ENCODE measurements at places on chromosomes 12 and 14.
A peak's percentile ranks its signal among the peaks of the same experiment; 100 is the strongest.

GRCh38 chr14:53695692-53696214 lies 260.9 kb downstream of the BMP4 start:
- DNase-seq, result no peak

DNA sequence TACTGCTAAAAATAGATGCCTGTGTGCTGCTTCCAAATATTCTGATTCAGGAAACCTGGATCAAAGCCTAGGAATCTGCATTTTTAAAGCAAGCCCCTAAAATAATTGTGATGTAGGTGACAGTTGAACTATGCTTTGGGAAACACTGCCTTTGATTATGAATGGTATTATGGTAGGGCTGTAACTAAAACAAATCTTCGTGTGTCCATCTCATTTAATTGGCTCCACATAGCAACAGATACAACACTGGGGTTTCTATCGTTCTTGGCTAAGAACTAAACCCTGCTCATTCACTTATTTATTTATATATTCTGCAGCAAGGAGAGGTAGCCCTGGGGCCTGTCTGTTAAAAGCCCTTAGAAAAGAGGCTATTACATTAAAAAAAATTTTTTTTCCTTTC lies 23.0 kb upstream of the ITGA5 start:
- DNase-seq, result no peak

DNA sequence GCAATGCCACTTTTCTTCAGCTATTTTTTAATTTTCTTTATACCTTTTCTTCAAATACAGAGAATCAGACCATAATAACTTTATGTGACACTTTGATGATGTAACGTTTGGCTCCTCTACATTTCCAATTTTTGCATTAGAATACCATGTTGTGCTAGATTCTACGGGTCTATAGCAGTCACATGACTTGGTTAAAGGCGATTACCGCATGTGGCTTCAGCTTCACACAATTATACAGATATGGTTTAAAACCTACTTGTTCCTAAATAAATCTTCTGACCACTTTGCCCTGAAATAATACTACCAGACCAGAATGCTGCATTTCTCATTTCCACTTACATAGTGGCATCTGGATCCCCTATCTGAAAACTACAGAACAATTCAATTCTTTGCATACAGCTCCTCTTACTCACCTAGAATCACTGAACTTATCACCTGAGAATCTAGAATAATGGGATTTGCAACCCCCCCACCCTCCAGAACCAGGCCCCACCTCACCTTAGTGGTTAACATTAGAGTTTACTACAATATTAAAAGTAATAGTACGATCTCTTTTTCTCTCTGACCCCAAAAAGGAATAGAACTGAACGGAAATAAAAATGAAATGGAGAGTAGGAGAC lies 1.3 kb downstream of the MAX start:
- peak; percentile 39 for DNase-seq

GRCh38 chr12:56998981-56999380 lies 7.4 kb downstream of the ZBTB39 start:
- DNase-seq, result no peak

GRCh38 chr14:30464481-30464880 lies 94.5 kb upstream of the G2E3 start:
- DNase-seq, result no peak

GRCh38 chr12:116490471-116490870 lies 68.7 kb upstream of the MAP1LC3B2 start:
- no peak for DNase-seq

DNA sequence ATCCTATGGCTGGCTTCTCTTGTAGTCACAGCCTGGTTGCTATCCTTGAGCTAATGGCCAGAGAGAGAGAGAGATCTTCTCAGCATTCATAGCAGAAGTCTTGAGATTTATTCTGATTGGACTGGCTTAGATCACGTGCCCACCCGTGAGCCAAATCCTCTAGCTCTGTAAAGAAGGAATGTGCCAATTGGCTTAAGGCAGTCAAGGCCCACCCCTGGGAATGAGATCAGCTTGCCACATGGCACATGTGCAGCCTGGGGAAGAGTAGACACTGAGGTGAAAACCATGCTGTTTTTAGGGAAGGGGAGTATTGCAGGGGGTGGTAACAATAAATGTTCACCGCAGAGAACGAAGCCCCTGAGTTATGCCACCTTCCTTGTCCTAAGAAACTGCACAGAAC lies 36.3 kb downstream of the PLEKHG7 start:
- DNase-seq, result no peak

GRCh38 chr12:67892259-67893021 lies 96.8 kb upstream of the IFNG-AS1 start:
- DNase-seq, result no peak

- DNase-seq, result no peak
These were observed at the start of gene PRICKLE1 for GRCh38 chr12:42589465-42590329. Gene PRICKLE1 (minus strand): TSS chr12:42589746. CDS start chr12:42472516, 117,230 bp downstream.

DNA sequence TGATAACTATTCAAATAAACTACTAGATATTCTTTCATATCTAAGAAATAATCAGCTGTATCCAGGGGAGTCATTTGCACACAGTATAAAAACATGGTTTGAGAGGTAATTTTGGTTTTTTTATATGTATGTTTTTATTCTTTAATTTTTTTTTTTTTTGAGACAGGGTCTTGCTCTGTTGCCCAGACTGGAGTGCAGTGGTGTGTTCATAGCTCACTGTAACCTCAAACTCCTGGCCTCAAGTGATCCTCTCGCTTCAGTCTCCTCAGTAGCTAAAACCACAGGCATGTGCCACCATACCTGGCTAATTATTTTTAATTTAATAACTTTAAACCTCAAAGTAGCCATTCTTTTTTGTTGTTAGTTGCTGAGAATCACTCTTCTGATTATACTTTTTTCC lies 1.8 kb downstream of the PRORP start:
- DNase-seq, result no peak

GRCh38 chr12:52351196-52352059 lies 15.9 kb downstream of the KRT85 start:
- peak; percentile 54 for DNase-seq

GRCh38 chr12:127113945-127114344 lies 1153.0 kb upstream of the TMEM132C start:
- no peak for DNase-seq

DNA sequence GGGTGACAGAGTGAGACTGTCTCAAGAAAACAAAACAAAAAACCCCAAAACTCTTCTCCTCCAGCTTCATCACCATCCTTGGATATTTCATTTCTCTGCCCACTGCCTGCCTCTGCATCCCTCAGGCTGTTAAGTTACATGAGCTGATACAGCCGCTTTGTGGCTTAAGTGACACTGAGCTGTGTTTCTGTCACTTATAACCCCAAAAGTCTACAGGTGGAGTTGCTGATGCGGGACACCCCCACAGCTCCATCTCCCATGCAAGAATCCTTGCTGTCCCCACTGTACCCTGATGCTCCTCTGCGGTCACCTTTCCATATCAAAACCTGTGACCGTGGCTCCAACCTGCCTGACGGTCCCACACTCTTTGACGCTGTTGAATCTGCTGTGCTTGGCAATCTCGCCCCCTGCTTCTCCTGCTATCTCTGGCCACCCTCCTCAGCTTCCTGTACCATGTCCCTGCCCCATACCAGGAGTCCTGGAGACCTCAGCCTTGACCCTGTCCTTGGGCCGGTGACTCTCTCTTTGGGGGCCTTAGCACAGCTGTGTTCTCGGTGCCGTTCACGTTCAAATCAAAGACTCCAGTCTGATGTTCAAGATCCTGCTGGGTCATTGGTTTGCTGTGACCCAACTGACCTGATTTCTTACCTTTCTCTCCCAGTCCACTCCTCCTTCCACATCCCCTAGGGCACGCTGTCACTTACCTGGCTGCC lies 20.3 kb downstream of the HVCN1 start:
- no peak for DNase-seq

GRCh38 chr12:96880220-96880619 lies 26.8 kb upstream of the NEDD1 start:
- DNase-seq, result no peak

DNA sequence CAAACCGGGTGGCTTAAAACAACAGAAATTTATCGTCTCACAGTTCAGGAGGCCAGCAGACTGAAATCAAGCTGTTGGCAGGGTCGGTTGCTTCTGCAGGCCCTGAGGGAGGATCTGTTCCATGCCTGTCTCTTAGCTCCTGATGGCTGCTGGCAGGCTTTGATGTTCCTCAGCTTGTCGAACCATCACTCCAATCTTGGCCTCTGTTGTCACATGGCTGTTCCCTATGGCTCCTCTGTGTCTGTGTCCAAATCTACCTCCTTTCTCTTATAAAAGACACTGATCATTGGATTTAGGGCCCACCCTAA lies 14.0 kb downstream of the NFATC4 start:
- no peak for DNase-seq

DNA sequence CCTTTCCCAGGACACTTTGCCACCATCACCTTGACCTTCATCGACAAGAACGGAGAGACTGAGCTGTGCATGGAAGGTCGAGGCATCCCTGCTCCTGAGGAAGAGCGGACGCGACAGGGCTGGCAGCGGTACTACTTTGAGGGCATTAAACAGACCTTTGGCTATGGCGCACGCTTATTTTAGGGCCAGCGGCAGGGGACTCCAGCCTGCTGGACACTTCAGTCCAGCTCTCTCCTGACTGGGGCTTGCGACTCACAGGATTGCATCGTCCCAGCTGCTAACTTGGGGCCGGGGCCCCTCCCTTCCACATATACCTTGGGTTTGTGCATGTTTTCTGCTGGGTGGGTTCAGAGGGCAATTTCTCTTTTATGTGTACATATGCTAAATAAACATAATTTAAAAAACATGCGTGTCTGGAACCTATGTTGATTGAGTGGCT lies 11.2 kb downstream of the AHSA1 start:
- no peak for DNase-seq

DNA sequence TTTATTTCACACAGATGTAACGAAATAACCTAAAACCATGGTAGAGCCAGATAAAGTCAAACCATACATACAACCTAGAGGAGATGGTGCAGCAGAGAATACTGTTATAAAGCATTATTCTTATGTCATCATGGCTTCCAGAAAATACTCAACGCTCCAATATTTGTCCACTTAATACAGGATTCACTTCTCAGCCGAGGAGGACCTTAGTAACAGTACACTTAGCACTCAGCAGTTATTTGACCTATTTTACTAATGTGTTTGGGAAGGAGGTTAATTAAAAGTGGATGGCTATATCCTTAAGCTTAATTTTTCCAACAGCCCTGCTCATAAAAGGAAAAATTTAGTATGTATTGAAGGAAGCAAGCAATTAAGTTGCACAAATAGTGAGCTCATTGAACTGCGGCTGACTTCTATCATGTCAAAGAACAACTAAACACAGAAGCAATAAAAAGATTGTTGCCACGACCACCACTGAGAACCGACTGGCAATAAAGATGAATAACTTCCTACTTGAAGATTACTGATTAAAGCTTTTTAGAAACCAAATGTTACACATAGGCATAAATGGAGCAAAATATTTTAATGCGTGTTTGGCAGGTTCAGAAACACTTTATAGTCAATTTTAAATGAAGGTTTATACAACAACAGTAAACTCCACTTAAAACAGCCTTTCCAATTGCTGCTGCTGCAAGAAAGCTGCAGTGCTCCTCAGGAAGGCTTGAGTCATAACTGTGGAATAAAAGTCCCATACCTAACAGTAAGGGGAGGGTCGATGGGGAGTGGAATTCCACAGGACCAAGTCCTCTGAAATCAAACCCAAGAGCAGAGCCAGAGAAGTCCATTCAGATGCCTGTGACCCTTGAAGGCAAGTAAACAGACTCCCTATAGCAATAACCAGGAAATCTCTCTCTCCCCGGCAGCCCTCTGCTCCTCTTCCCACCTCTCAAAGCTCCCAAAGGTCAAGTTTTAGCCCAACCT lies 218.9 kb upstream of the CDKN3 start:
- DNase-seq, result no peak

DNA sequence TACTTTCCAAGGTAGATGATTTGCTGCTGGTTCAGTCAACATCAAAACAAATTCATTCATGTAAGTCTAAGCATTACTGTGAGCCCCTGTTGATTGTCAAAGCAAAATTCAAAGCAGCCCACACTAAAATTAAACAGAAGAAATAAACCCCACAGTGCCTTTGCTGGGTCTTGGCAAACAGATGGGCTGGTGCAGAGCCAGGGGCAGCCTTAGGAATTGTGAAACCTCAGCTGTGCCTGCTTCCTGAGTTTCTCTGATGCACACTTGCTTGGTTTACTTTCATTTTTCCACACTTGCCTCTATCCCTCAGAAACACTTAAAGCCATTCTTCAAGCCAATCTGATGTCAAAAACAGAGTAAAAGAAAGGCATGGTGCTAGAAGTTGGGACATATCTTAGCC lies 6.6 kb upstream of the PLEKHG7 start:
- no peak for DNase-seq

- DNase-seq, result no peak
These were observed 10.5 kb downstream of the CERS5 start for GRCh38 chr12:50156641-50157040.

GRCh38 chr12:29625359-29625953 lies 128.0 kb upstream of the OVCH1 start:
- no peak for DNase-seq

- peak; percentile 69 for DNase-seq
These were observed 108.5 kb downstream of the ARF6 start for GRCh38 chr14:50001151-50001998.

GRCh38 chr12:96452261-96452922 lies 37.0 kb upstream of the CFAP54 start:
- no peak for DNase-seq

- DNase-seq, result no peak
These were observed 49.1 kb upstream of the KCNJ8 start for GRCh38 chr12:21823581-21823980.

- DNase-seq, result no peak
These were observed 100.6 kb downstream of the ANO4 start for GRCh38 chr12:100895192-100895591.

DNA sequence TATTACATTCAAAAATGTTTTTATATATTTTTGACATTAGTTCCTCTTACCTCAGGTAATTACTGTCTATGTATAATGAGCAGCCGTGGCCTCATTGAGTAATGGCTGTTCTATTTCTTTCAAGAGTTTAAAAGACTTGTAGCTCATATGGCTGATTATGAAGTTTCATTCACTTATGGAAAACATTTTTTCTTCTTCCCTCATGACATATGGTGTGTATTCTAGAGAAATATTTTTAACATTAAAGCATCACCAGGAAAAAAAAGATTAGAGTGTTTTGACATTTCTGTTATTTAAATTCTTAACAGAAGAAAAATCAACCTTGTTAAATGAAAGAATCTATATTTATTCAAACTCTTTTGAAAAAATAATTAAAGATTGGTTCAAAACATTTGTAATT lies 422.4 kb downstream of the TMEM117 start:
- DNase-seq, result no peak

- peak; percentile 77 for DNase-seq
These were observed 16.7 kb downstream of the KMT2D start for GRCh38 chr12:49043856-49044258.

- no peak for DNase-seq
These were observed 20.0 kb upstream of the BCL7A start for GRCh38 chr12:122001466-122002209.

All from CD4-positive, alpha-beta T cell treated with Interferon alpha-2 for 1 hour (primary cell).